ENCODE measurements at places on chromosomes 6 and 20. TPM values are rescaled to one million over a fixed set of nuclear protein-coding genes. Genes with fewer than 3 reads are reported as not detected.

Gene TMEM244
- total RNA-seq = not detected

- no peak for DNase-seq
- no peak overlapping the region for H3K4me3 ChIP-seq
- no peaks in the 10 kb centered on the region for H3K4me1 ChIP-seq
- H3K27me3 ChIP-seq = no peaks in the 10 kb centered on the region
- no peak overlapping the region for H3K27ac ChIP-seq
These were observed 155.4 kb downstream of the DLL1 start for GRCh38 chr6:170135461-170135820.

Gene LPIN3
- total RNA-seq = 3.7 TPM

- H3K36me3 ChIP-seq = peaks cover 7% of the 10 kb centered on the region
- no peak for DNase-seq
- H3K27ac ChIP-seq = no peak overlapping the region
- no peak overlapping the region for H3K4me3 ChIP-seq
These were observed 5.9 kb downstream of the CMTR1 start for GRCh38 chr6:37438930-37439329.

GRCh38 chr20:50930976-50931305, 296 bp downstream of the ADNP start:
- peaks cover 54% of the 10 kb centered on the region for H3K36me3 ChIP-seq
- H3K27ac ChIP-seq = peak overlapping the region; percentile 93
- peaks cover 8% of the 10 kb centered on the region for H3K4me1 ChIP-seq
- no peak for DNase-seq
- H3K27me3 ChIP-seq = no peaks in the 10 kb centered on the region

GRCh38 chr6:14814016-14814415, 431.9 kb upstream of the JARID2 start:
- DNase-seq = no peak
- H3K36me3 ChIP-seq = no peaks in the 10 kb centered on the region
- no peak overlapping the region for H3K4me3 ChIP-seq
- H3K27me3 ChIP-seq = no peaks in the 10 kb centered on the region

Data from H1 (cell line).